ENCODE measurements at places on chromosomes 6 and 20.

DNA sequence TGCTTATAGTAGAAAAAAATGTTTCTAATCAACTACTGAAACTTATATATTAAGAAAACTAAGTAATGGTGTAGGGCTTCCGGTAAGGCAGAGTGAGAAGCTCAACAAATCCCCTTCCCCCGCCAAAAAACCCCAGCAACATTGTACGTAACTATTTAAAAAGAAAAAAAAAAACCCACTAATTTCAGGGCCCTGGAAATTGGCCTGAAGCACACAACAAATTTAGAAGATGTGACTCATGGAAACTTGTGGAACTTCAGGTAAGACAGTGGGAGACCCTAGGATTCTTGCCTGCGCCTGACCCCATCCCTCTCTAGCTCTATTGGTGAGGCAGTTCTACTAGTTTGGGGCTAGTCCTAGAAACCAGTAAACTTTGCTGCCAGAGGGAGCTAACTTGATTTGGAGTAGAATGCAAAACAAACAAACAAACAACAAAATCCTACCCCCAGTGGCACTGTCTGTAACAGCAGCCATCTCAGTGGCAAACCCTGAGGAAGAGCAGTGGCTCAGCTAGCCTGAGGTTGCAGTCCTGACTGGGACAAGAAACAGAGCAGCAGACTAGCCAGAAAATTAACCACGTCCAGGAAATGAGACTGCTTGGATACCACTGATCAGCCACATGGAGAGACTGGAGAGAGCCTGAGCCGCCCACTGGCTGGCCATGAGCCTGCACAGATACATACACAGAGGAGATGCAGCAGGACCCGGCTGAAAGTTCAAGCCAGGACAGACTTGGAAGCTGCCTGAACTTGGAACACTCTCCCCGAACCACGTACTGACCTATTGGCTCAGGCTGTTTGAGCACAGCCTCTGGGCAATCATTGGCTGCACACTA, 135.1 kb downstream of the TBXT start:
- peak; percentile 10 for DNase-seq

DNA sequence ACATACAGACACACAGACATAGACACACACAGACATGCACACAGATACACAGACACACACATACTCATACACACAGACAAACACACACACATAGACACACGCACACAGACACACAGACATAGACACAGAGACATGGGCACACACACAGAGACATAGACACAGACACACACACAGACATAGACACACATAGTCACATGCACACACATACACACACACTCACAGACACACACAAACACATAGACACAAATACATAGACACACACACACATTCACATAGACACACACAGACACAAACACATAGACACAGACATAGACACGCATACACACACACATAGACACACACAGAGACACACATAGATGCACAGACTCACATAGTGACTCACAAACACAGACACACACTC, 13.5 kb downstream of the FOXF2 start:
- no peak for DNase-seq

- no peak for DNase-seq
These were observed 115.7 kb downstream of the TAF4 start for GRCh38 chr20:61949714-61950640.

DNA sequence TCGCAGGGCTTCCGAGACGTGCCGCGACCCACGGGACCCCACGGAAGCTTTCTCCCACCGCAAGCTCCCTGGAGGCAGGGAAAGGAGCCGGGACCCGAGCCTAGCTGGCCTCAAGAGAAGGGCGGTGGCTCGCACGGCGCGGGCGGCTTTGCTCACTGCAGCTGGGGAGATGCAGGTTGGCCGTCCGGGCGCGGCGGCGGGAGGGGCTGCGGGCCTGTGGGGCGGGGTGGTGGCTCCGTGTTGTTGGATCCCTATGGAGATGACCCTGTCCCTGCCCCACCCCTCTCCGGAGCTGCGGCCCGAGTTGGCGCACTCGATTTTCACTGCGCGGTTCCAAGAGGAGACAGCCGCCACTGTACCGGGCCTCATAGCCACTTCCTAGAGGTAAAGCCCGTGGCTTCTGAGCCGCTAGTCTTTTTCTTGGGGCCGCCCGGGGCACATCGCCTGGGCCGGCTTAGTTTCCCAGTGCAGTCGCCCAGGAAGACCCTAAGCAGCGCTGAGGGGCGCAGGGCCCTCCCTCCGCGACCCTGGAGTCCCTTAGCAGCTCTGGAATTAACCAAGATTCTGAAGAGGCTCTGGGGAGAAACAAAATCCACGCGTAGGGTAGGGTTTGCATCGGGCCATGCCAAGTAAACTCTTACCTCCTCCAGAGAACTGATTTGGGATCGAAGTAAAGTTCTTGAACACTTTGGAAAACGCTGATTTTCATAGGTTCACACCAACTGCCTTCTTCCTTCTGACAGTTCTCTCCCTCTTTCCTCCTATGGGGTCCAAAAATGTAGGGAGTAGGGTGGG, at the start of gene ECT2L:
TSS of gene ECT2L (plus strand) at position 279 of the 795 bp plus-strand sequence. CDS start 17,188 bp downstream, outside the sequence.
- no peak for DNase-seq

DNA sequence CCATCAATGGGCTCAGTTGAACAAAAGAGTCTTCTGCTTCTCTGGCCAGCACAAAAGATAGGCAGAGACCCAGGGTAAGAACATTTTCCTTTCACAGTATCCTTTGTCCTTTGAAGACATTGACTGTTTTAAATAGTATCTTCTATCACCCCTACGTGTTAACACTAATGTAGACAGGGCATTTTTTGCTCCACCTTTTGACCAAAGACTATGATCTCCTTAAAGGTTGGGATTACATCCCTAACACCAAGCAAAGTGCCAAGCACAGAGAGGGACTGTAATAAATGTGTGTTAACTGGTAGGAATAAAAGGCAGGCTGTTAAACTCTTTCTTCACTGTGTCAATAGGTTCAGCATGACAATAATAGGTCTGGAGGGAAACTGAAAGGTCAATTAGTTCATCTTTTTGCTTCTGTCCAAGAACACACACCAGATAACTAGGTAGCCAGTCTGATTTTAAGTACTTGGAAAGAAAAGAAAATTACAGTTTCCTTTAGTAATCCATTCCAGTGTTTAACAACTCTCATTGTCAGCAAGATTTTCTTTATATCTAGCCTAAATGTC, 63.6 kb upstream of the NOX3 start:
- DNase-seq: no peak

DNA sequence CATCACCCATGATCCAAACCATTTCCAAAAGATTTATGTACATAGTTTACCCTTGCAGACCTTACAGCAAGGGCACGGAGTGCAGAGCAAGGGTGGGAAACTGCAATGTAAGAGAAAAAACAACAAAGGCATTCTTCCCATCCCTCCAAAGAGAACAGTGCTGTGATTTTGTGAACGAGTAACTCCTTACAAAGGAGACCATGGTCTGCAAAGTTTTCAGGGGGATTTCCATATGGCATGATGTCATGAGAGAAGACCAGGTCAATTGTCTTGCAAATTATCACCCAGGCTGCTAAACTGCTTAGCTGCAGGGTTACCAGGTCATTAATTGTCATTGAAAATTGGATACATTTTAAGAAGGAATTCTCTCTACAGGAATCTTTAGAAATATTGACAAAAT, 58.3 kb downstream of the LAMP5 start:
- no peak for DNase-seq

DNA sequence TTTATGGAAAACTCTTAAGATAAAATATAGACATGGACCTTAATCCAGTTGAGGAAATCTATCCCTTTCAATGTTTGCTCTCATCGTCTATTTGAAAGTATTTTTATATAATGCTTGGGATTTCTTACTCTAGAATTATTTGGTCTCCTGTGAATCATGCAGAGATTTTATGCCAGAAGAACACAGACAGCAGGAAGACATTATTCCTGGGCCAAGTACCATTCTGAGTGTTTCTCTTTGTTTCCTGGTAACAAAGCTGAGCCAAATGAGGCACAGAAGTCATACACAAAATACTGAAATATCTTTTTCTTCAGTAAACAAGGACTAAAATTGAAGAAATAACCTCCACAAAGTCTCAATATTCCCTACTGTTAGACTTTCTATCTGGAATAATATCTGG, 538.2 kb upstream of the EYS start:
- no peak for DNase-seq

DNA sequence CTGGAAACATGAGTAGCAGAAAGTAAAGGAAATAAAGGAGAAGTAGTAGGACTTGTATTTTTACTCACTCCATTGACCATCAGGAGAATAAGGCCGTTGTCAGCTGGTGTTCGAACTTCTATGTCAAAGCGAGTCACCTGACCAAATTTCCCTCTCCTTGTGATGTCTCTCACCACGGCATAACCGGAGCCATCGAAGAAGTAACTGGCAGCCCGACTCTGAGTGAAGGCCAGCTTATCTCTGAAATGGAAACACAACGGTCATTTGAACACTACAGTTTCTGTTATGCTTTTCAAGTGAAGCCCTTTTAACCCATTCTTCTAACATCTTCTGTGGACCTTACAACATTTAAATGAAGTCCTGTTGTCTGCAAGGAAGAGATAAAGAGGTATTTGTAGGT, 51.7 kb downstream of the FAM229B start:
- no peak for DNase-seq

DNA sequence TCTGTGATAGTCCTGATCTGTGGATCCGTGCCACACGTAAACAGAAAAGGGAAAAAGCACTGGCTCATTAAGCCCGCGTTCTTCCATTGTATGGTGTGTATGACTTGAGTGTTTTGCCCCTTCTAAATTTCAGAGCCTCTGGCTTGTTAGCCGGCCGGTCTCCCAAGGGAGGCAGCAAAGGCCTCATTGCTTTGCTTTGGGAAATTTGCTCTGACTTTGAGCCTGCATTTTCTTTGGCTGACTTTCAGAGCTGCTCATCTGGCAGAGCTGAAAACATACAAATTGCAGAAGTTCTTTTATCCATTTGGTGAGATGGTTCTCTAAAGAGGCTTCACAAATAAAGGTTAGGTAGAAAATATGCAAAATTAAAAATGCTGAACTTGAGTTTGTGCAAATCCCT, 123.0 kb downstream of the UTRN start:
- no peak for DNase-seq

GRCh38 chr6:139519571-139520031, 145.2 kb upstream of the CITED2 start:
- no peak for DNase-seq

DNA sequence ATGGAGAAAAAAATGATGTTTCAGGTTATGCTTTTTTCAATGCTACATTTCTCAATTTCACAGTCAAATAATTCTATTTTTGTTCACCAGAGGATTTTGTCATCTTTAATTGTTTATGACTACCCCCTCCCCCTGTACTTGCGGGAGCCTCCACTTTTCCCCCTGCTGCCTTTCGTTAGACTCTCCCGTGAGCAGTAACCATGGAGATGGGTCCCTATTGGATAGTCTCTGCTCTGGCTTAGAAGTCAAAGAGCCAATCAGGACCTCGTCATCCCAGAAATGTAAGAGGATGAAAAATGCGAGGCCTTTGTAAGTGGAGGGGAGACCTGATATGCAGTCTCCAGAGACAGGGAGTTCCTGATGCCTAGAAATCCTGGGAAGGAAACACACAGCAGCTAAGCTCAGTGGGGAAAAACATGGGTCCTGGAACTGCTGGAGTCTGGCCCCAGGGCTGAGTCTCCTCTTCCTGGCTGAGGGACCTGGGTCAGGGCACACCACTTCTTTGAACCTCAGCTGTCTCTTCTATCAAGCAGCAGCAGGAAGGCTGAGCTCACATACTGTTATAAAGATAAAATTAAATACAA, 298.7 kb downstream of the TSHZ2 start:
- DNase-seq: no peak

GRCh38 chr6:134173936-134174671, 121.7 kb upstream of the SLC2A12 start:
- peak; percentile 76 for DNase-seq
